ENCODE measurements at places on chromosomes 5 and 9.

GRCh38 chr9:108434036-108434435 lies 421.8 kb downstream of the ACTL7B start:
- no peak for DNase-seq

- DNase-seq: no peak
Measured at GRCh38 chr5:129991780-129992179, 87.5 kb downstream of the CHSY3 start.

DNA sequence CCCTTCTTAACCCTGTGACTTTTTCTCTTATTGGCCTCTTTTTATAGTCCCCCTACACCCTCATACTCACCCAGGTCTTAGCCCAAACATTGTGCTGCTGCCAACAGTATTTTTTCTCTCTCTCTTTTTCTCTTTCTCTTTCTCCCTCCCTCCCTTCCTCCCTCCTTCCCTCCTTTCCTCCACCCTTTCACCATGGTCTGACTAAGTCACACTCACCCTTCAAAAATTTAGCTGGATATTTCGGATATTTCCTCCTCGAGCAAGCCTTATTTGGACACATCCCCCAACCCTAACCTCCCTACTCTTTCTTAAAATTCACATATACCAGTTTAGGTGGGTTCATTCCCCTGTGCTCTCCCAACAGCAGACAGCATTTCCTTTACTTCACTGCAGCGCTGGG lies 64.7 kb downstream of the FGF1 start:
- DNase-seq: no peak

DNA sequence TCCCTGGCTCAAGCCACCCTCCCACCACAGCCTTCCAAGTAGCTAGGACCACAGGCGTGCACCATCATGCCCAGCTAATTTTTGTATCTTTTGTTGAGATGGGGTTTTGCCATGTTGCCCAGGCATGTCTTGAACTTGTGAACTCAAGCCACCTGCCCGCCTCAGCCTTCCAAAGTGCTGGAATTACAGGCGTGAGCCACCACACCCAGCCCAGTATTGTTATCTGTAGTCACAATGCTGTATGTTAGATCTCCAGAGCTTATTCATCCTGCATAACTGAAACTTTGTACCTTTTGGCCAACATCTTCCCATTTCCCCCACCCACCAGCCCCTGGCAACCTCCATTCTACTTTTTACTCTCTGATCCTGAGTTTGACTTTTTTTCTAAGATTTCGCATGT lies 37.5 kb downstream of the CREBRF start:
- no peak for DNase-seq

DNA sequence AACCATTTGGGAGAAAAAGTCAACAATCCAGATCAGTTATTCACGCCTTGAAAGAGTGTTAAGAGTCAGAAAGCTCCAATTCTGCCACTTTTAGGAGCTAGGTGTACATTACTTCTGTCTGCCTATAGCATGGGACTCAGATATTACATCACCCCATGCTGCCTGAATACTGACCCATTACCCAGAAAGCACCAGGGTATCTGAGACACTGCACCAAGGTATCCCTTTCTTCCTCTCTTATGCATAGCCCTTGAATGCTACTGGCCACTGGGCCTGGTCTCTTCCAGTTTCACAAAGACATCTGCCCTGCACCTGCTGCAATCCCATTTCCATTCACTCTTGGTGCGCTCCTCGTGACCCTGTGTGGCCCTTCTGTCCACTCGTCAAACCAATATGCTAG lies 2.6 kb downstream of the STRBP start:
- DNase-seq: no peak

DNA sequence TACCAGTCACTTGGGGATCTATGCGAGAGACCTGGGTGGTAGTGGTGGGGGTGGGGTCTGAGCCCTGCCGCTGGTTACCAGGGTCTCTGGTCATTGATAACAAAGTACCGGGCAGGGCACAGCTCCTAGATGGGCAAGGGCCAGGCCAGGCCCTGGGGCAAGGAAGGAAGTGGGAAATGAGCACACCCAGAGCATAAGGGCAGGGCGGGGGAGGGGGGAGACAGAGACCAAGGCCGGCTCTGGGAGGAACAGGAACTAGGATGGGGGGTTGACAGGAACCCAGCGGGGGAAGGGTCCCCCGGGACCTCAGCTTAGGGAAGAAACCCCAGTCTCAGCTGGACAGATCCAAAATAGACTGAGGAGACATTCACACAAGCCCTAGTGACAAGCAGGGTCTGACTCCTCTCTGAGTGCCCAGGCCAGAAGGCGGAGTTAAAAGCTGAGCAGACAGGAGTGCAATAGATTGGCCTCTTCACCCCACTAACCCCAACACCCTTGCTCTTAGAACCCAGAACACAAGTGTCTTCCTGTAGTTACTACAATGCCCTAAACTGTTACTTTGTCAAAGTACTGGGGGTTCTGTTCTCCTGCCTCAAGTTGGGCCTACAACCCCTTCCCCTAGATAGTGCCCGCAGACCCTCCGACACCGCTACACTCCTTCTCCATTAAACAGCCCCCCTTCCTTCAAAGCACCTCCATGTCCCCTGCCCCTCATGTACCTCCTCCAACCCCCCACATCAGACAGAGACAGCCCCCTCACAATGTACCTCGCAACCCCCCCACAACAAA lies 628 bp downstream of the ATOSB start:
- DNase-seq: no peak

GRCh38 chr9:15524845-15525455 lies 14.2 kb upstream of the PSIP1 start:
- no peak for DNase-seq

DNA sequence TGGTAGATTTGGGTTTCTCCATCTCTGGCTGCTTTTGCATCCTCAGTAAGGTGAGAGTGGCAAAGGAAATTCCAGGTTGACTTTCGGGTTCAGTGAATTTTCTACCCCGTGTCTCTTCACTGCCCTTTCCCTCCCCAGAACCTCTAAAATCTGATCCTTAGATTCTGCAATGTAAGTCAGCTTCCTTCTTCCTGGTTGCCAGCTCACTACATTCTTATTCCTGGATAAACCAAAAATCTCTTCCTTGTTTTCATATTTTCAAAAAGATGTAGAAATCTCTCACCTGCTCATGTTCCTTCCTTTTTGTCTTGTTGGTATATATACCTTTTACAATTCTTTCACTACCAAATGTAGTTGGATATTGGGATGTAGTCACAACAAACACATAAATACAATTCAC lies 145.8 kb downstream of the TMC1 start:
- DNase-seq: no peak

DNA sequence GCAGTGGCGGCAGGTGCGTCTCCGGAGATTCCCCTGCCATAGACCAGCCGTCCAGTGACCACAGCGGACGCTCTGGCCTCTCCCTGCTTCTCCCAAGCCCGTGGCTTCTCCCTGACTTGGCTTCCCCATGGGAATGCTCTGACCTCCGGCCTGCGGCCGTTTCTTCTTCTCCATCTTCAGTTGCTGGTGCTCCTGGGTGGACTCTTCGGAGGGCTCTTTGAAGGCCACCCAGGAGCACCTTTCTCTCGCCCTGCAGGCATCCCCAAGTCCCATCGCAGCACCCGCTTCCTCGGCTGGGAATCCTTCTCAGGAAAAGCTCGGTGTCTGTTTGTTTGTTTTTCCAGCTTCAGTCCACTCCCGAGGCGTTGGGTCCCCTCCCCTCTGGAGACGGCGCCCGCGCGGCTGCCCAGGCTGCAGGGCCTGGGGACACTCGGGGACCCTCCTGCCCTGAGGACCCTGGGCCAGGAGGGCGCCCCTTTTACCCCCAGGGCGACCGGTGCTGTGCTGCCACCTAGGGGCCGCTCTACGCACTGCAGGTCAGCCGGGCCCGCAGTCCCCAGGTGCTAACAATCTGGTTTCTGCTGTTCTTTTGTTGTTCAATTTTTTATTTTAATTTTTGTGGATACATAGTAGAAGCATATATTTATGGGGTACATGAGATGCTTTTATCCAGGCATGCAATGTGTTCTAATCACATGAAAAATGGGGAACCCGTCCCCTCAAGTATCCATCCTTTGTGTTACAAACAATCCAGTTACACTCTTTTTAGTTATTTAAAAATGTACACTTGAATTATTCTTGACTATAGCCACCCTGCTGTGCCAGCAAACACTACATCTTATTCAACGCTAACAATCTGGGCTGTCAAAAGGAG lies 197.9 kb upstream of the ADAMTS16 start:
- peak; percentile 7 for DNase-seq

GRCh38 chr9:96436456-96437126 lies 13.4 kb upstream of the HABP4 start:
- no peak for DNase-seq
